Ovary (tissue), 10 donors: ENCODE measurements at places on chromosomes 13 and 19. TPM values are rescaled to one million over a fixed set of nuclear protein-coding genes. Genes with fewer than 3 reads are reported as not detected.

DNA sequence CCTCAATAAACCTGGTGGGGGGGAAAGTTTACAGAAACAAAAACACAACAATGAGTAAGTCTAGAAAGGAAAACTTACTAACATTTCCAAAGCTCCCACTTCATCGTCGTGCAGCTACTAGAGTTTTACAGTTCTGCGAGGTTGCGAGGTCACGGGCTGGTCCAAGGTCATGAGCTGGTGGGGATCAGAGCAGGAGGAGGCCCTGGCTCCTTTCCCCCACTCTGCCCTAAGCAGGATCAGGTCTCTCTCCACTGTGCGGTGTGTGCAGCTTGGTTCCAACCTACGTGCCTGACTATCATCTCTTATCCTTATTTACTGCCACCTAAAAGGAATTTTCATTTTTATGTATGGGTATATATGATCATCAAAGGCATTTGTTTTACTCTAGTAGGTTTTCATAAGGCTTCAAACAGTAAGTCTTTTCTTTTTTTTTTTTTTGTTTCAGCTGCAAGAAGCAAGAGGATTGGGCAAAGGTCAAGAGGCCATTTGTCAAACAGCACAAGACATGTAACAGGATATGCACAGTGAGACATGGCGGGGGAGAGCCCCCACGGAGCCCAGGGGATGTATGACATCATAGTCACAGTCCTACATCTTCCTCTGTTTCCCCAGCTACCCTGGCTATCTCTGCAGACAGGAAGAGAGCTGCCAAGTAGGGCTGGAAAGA, 76.6 kb upstream of the POMP start:
- DNase-seq, result no peak

- no peak for DNase-seq
Measured at GRCh38 chr19:19568802-19569756, 31.0 kb downstream of the CILP2 start.

- DNase-seq, result no peak
Measured at GRCh38 chr13:78602561-78603239, 652 bp downstream of the POU4F1 start.

TEX101 gene
- not detected for total RNA-seq

DNA sequence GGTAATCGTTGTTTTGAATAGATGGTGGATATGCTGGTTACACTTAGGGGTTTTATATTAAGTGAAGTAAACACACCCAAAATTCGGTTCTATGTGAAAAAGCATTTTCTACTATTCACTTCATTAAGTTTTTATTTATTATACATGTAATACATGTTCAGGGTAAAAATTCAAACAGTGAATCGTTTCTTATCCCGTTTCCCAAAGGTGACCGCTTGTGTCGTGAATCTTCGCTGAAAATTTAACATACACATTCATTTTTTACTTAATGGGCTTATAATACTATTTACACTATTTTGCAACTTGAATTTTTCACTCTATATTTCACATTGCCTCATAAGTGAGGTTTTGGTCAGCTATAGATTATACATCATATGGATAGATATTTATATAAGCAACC, 24.5 kb downstream of the IPO5 start:
- DNase-seq, result no peak

DNA sequence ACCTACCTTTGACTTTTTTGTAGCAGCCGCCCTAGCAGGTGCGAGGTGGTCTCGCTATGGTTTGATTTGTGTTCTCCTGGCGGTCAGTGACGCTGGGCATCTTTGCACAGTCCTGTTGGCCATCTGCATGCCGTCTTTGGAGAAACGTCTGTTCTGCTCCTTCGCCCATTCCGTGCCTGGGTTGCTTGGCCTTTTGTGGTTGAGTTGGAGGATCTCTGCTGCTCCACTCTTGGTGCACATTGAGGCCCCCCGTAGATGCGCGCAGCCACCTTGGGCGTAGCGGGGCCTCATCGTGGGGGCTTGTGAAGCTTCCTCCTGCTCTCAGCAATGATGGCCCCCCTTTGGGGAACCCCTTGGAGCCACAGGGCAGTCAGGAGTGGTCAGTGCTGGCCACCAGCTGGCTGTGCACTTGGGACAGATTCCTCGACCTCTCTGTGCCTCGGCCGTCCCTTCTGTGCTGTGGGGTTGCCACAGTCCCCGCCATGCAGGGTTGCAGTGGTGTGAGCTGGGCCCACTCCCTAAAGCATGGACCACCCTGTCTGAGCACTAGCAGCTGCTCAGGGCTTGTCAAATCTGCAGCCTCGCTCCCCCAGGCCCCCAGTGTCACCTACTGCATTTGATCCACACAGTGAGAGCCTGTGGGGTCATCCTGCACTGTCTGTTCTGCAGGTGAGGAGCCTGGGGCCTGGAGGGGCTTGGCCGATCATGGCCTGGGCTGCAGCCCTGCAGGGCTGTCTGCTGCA, 170.8 kb downstream of the KDM4B start:
- DNase-seq, result no peak

DNA sequence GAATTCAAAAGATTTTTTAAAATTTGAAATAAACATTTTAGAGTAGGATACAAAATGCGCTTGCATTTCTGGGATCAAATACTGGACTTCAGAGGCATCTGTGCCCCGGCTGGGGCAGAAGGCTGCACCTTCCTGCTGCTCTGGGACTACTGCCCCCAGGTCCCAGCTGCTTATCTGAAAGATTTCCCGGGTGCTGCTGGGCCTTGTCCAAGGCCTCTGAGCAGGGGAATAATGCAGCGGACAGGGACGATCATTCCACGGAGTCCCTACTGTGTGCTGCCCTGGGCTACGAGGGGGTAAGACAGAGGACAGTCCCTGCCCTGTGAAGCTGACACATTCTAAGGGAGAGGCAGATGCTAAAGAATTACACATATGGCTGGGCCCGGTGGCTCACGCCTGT, 33.1 kb upstream of the NCCRP1 start:
- no peak for DNase-seq

DNA sequence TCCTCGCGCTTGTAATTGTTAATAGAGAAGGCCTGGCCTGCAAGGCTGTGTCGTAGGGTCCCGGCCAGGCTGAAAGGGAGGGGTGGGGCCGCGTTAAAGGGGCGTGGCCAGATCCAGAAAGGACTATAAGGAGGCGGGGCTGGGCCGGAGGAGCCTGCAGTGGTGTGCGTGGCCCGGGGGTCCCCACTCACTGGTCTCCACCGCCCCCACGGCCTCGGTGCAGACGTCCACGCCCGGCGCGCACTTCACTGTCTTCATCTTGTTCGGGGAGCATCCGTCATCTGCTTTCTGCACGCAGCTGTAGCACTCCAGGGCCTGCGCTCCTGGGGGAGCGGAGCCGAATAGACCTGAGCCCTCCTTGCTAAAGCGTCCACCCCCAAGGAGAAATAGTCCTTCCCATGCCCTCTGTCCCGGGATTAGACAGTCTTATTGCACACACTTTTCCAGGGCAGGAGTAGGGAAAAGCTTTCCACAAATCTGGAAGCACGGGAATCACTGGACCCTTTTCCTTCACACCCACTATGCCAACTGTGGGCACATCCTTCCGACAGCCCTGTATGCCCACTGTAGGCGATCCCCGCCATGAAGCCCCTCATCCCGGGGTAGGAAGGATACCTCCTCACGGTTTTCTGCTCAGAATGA, 1.2 kb downstream of the LYPD3 start:
- DNase-seq, result peak; percentile 88

CEACAM19 gene
- total RNA-seq, result 10.0 TPM

DNA sequence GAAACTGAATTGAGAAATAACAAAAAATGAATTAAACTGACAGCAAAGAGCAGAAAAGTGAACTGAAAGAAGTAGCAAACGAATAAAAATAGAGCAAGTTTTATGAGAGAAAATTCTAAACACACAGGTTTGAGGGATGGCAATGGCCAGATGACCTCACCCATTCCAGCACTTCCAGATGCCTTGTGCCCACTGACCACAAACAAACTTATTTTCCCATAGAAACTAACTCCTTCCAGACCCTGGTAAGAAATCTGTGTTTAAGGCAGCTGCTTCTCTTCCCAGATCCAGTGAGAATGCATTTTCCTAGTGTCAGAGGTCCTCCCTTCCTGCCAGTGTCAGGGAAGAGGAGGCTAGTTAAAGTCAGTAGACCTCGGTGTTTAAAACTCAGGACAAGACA, 51.7 kb downstream of the RXFP2 start:
- no peak for DNase-seq

GRCh38 chr13:34338102-34338501, 520.2 kb downstream of the RFC3 start:
- no peak for DNase-seq

DNA sequence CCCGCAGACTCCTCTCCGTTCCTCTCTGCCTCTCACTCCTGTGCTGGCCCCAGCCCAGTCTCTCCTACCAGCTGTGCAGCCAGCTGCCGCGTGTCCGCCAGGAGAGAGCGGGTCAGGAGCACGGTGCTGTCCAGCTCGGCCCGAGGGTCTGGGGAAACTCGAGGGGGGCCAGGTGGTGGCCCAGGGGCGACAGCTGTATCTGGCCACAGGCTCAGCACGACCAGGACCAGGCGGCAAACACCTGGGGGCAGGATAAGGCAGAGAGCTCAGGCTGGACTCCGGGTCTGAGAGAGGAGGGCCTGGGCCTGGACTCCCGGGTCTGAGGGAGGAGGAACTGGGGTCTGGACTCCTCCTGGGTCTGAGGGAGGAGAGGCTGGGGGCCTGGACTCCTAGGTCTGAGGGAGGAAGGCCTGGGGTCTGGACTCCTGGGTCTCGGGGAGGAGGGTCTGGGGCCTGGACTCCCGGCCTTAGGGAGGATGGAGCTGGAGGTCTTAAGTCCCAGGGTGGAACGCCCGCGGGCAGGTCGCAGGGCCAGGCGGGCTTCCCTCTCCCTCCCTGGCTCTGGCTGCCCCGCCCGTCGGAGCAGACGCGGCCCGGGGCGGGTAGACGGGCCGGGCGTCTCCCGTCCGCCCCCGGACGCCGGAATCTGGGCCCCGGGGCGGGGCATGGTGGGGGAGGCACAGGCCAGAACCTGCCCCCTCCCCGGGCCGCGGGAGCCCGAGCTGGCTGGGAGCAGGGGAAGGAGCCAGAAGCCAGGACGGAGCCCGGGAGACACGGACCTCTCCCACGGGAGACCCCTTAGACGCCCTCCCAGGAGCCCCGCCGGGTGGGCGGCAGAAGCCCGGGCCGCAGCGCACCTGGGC, 1.3 kb downstream of the IL11 start:
- no peak for DNase-seq
